Suppressor macrophage (primary cell): ENCODE measurements at places on chromosomes 13 and 19.

- DNase-seq = no peak
Observed at GRCh38 chr13:33871207-33872004, 53.5 kb downstream of the RFC3 start.

- no peak for DNase-seq
Observed at GRCh38 chr13:112506046-112506445, 81.9 kb downstream of the TUBGCP3 start.

- no peak for DNase-seq
Observed at GRCh38 chr19:33301144-33301899, 1.0 kb downstream of the CEBPA start.

DNA sequence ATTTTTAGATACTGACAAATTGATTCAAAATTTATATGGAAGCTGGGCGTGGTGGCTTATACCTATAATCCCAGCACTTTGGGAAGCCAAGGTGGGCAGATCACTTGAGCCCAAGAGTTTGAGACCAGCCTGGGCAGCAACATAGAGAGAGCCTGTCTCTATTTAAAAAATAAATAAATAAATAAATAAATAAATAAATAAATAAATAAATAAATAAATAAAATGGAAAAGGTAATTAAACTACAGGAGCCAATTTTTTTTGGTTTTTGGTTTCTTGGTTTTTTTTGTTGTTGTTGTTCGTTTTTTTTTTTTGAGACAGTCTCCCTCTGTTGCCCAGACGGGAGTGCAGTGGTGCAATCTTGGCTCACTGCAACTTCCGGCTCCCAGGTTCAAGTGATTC, 29.4 kb upstream of the TRIM13 start:
- DNase-seq = no peak

DNA sequence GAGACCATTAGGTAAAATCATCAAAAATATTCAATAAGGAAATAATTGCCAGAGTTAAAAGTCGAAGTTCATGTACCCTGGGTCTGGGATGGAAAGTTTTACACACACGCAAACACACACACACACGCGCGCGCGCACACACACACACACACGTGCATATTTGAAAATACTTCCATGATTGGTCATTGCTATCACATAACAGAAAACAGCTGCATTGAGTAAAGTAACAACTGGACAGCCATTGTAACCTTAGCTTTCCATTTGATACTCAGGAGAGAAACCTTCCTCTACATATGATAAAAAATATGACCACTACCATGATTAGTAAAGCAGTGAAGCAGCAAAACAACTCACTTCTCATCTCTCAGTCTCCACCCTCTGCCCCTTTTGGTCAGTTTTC, 490.0 kb upstream of the SGCG start:
- no peak for DNase-seq
